ENCODE measurements at places on chromosomes 16 and 17.

- peak; percentile 23 for DNase-seq
These were observed 840 bp upstream of the CDH5 start for GRCh38 chr16:66365651-66366050.

- DNase-seq: no peak
These were observed 745.2 kb downstream of the WWOX start for GRCh38 chr16:78844682-78845081.

- no peak for DNase-seq
These were observed 56.9 kb downstream of the PRKCA start for GRCh38 chr17:66359351-66359750.

DNA sequence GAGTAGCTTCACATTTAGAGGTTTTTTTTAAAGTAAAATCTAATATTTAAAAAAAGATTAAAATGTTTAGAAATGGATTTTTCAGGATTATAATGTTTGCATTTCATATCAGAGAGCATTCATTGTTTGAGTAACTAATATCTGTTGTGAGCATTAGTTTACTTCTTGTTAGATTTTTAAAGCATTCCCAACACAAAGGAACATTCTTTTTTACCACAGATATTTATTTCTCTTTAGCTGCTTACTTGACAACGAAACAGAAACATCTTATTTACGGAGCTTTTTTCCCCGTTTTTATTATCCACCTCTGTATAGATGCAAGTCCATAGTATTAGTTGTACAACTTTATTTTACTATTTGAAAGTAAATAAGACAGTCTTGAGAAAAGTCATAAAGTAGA, 53.0 kb downstream of the NFAT5 start:
- no peak for DNase-seq

All from OCI-M1 (cell line).